ENCODE measurements at places on chromosomes 12 and 14.

- DNase-seq, result no peak
These were observed 92.7 kb downstream of the AKAP6 start for GRCh38 chr14:32421781-32422180.

GRCh38 chr12:4448371-4448940 lies 2.8 kb upstream of the FGF6 start:
- no peak for DNase-seq

DNA sequence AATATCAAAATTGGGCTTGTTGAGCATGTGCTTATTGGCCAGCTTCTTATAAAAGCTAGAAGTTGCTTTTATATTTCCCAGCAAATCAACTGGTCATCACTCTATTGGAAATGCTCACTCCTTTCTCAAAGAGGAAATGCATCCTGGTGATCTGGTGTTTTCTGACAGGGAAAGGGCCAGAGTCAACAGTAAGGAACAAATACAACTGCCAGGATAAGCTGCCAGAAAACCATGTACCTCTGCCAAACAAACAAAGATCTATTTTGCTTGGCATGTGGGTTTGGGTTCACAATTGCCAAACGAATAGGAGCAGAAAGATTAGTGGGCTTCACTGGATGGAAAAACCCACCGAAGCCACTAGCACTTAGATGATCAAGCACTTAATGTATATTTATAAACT lies 126.9 kb upstream of the PDZRN4 start:
- DNase-seq, result no peak

DNA sequence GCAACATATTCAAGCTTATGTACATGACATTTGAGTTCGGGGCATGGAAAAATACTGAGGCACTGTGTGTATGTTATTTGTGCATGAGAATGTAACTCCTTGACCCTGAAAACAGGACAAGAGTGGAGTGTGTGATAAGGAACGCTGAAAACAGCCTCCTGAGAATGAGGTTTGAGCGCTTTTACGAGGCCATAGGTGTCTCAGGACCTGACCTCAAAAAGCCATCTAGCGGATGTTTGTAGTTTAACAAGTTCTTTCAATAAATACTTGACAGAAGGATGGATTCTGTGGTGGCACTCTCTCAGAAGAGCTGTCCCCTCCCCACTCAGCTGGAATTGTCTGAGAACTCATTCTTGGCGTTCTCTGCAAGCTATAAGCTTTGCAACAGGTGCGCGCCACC lies 350.5 kb upstream of the TMTC1 start:
- no peak for DNase-seq

DNA sequence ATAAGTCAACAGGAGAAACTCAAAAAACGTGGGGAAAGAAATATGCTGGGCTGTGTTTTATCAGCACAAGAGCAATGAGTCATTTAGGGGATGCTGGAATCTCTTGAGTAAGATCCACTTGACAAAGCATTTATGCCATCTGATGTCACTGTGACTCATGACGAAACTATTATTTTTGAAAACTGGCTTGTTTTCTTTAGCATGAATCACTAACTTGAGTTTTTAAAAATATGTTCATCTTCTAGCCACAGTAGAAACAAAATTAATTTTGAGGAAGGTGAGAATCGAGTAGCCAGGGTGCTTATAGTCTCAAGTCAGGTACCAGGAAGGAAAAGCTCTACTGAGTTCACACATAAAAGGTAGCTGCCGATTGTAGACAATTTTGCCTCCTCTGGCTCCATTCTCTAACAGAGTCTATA lies 456.2 kb upstream of the MGAT4C start:
- no peak for DNase-seq

- DNase-seq, result no peak
These were observed 251.5 kb upstream of the DCN start for GRCh38 chr12:91434081-91434480.

DNA sequence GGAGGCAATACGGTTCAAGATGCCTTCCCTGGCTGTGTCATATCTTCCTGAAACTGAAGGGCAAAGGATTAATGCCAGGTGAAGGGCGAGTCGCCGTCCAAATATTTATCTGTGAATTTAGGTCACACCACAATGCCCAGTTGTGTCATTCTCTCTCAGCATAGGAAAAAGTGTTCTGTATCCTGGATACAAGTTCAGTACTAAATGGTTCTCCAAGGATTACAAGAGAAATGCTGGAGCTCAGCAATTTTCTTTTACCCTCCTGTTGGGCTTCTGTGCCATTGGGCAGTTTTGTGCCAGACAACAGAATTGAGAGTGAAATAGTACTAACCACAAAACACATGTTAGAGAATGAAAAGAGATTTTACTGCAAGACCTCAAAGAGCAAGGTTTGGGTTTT lies 493.9 kb downstream of the EGLN3 start:
- no peak for DNase-seq

DNA sequence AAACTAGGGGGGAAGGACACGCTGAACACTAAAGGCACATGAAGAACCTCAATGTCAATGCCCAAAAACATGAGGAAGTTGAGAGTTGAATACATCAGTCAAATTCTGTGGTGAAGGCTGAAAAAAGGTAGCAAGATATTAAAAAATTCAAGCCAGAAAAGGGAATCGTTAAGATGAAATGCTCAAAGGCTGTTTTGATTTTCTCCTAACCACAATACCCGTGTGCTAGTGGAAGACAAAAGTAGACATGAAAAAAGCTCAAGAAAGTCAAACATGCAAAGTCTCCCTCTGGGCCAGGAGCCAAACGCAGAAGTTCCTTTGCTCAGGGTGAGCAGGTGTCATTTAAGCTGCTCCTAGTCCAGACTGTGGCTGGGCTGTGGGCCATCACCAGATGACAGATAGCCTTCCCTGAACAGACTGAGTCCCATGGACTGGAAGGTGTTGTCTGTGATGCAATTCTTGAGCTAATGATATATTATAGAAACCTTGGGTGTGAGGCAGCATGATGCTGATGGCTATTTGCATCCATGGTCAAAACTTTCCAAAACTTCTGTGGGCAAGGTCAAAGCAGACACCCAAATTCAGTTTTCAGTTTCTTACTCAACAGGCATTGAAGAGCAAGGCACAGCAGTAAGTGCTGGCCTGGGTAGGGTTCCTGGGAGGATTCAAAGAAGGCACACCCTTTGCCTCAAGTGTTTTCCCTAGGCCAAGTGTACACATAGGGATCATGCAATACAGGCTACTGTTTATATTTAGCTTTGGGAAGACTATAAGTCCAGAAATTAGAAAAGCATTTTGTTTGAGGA lies 81.6 kb downstream of the MYRFL start:
- no peak for DNase-seq

DNA sequence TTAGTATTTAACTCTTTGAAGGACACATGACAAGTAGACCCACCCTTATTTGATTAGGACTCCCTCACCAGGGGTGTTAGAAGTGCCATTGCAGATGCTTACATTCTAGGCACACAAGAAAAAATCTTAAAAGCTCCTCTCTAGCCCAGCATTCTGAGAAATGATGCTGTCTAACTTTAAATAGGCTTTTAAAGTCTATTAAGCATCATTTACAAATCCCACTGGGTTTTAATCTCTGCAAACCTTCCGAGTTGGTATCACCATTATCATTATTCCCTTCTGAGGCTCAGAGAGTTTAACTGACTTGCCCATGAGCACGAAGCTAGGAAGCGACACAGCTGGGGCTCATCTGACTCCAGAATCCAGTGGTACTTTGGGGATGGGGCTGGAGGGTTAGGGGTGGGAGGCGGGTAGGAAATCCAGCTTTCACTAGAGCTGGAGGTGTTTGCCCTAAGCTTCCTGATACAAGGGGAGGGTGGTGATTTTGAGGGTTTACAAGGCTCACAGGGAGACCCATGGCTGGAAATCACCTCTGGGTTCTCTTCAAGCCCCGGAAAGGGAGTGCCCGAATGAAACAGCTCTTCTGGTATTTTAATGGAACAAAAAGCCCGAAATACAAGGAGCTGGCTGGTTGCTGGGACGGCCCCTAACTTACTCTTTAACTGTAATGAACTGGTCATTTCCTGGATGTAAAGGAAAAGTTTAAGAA lies 109.2 kb upstream of the FUT8 start:
- no peak for DNase-seq

DNA sequence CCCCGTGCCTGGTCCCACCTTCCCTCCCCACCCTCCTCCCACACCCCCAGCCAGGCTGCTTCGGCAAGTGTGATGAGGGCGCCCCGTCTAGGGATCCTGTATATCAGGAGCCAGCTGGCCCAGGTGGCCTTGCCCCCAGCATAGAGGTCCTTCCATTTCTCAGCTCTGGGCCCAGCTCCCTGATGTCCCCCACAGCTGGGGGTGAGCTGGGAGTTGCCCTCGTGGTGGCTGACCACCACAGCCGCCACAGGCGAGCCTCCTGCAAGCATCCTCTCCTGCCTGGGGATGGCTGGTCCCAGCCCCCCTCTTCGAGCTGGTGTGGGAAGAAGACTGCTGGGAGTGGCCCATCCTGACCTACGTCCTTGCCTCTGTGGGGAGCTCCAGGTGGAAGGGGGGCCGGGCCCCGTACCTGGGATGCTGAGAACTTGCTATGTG lies 7.4 kb downstream of the ASPG start:
- no peak for DNase-seq

- peak; percentile 51 for DNase-seq
These were observed 5.0 kb upstream of the CCND2 start for GRCh38 chr12:4268329-4269181.

DNA sequence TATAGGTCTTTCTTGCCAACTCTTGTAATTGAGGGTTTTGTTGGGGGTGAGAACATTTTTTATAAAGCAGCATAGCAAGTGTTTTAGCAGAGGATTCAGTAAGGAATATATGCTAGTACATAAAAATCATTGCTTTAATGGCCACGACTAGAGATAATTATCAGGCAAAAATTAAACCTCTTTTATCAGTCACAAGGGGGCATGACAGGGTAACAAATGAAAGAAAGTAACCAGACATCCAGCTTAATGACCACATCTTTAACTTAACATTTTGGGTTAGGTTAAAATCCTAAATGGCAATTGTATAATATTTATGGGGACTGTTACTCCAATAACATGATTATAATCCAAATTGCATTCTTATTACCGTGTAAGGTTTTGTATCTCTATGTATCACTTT lies 119.6 kb downstream of the LRRIQ1 start:
- no peak for DNase-seq

DNA sequence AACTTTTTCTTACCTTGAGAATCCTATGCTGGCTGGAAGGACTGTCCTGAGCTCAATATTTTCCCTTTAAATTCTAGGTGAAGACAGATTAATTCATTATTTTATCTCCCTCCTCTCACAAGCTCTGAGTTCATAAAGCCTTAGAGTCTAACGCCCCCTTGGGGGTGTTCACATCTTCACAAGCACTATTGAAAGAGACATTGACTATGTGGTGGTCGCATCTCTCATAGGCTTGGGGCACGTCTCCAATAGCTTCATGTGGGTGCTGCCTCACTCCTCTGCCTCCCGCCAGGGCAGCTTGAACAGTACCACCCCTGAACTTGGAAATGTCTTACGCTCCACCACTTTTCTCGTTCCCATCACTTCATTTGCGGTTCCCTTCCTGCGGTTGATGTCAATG lies 106.2 kb downstream of the UNC79 start:
- DNase-seq, result no peak

- no peak for DNase-seq
These were observed 280.9 kb upstream of the FLRT2 start for GRCh38 chr14:85248881-85249635.

DNA sequence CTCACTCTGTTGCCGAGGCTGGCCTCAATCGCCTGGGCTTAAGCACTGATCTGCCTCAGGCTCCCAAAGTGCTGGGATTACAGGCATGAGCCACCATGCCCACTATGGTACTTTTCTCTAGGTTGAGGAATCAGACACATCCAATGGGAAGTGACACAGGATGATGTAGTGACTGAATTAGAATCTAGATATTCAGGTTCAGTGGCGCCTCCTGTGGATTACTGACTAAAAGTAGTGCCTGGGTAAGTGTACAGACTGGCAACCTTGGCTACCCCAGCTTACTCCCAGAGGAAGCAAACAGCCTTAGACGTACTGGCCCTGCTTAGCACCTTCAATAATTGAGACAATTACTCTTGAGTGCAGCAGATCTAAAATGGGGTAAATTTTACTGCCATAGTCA lies 22.8 kb downstream of the GALNT8 start:
- DNase-seq, result no peak

DNA sequence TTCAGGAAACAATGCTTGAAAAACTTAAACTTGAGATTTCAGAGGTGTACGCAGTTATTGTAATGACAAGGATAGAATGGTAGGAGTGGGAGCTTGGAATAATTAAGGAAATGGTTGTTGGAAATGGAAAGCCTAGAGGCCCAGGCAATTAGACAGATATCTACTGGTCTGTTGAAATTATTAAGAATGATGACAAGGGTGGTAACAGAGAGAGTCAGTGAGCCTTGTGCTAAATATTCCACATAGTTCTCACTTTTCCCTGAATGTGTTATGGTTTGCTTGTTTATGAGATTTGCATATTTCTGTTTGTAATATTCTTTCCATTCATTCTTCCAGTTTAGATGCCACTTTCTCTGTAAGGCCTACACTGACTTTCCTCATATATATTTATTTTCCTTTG lies 66.0 kb upstream of the ATP2B1 start:
- DNase-seq, result no peak

- no peak for DNase-seq
These were observed 432.9 kb downstream of the ZFP36L1 start for GRCh38 chr14:68359837-68360552.

DNA sequence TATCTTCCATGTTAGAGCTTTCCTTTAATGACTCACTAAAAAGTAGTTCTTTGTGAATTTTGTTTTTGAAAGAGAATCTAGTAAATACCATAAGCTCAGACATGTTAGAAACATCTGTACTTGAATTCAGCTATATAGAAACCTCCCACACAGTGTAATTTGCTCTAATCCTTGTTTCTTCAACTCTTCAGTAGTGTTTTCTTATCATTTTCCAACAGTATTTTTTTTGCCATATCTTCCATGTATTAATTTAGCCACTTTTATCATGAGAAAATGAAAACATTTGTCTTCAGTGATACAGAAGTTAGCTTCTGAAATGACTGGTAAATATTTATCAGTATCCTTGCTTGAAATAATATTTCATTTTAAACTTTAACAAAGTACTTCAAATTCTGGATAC lies 73.6 kb downstream of the ARID2 start:
- DNase-seq, result no peak

DNA sequence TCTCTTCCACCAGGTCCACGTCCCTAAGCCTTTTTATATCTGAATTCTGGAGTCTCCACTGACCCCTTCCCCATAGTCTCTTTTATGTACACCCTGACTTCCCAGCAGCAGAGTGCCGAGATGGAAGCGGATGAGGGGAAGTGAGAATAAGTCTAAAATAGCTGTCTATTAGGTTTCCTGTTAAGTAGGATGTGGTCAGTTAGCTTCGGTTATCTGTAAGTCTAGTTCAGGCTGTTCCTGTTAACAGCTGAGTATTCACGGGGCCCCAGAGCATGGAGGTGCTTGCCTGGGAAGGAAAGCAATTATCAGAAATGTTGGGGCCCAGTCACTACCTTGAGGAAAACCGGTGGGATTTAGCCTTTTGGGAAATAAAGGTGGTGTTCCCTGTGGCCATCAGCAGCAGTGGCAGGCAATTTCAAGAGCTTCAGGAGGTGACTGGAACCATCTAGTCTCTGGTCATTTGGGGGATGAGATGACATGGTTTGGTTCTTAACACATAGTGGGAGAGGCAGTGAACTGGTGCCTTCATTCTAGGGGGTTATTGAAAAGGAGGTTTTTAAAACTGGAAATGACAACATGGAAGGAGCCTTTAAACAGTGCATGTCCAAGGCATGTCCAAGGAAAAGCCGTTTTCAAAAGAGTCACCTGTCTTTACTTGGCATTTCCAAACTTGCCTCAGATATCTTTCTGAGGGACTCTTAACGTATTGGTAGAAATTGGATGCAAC lies 21.8 kb downstream of the CHST11 start:
- DNase-seq, result peak; percentile 56

Measured in CD4-positive, alpha-beta T cell treated with Interleukin-6 for 4 hours (primary cell).